Right renal pelvis (tissue), 4 donors: ENCODE measurements at places on chromosomes 6 and 20.

DNA sequence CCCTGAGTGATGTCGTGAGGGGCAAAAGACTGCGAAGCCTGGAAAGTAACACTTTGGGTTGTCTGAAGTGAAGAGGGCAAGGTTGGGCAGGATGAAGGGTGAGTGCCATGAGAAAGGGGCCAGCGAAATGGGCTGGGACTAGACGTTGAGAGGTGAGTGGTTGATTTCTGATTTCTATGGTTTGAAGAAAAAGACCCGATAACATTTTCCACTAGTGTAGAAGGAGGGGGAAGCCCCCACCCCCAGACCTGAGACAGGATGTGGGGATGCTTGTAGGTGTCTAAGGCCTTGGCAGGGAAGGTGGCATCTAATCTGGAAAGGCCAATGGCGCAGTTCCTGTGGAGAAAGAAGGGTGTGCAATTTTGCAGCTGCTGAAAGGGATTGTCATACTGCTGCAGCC lies 25.3 kb upstream of the KIF3B start:
- DNase-seq: no peak

- DNase-seq: no peak
Measured at GRCh38 chr20:47682916-47683315, 102.4 kb downstream of the SULF2 start.

DNA sequence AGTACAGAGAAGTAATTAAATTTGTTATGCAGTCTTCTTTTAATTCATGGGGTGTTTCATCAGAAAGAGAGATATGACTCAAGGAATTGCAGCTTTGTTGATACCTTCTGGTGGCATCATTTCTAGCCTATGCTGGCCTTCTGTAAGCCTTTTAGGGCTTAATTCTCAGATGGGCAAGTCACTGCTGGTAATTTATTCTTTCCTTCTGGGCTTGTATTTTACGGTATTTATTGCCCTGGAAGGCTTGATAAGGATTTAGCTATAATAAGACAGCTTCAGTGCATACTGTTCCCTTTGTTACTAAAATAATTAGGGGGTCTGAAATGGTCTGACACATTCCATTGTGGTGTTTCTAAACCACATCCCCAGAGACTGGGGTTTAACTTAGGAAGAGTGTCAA lies 57.9 kb upstream of the EMILIN3 start:
- no peak for DNase-seq

DNA sequence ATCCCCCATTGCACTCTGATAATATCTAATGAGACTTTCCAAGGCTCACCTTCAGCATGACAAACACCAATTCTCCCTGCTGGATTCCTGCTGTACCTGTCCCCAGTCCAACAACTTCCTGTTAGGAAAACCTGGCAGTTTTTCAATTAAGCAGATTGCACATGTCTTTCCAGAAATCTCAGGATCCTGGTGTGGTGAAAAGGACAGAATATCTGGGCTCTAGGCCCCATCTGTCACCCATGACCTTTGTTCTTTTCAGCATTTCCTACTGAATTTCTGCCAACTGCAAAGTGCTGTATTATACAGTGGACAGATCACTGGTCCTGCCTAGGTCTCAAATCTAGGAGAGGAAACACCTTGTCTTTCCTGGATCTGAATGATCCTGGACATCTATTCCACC lies 27.7 kb upstream of the DTNBP1 start:
- DNase-seq: no peak

DNA sequence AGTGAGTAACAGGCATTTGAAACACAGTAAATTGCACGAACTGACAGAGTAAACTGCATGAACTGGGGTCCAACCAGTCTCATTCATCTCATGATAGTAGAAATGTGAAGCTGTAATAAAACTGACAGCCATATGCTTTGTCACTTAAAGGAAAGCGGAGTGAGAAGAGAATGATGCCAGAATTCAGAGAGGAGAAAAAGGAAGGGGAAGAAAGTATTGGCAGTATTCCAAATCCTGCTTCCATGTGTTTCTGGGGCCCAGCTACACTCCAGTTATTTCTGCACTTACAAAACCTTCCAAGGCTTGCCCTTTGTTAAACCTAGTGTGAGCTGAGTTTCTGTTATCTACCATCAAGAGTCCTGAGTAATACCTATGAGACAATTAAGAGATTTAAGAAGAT lies 17.2 kb downstream of the SNX14 start:
- no peak for DNase-seq
